Germinal center (tissue), 1 donor: ENCODE measurements at places on chromosomes 7 and 10.

- DNase-seq: no peak
These were observed 151.8 kb upstream of the TPK1 start for GRCh38 chr7:144987686-144988085.

DNA sequence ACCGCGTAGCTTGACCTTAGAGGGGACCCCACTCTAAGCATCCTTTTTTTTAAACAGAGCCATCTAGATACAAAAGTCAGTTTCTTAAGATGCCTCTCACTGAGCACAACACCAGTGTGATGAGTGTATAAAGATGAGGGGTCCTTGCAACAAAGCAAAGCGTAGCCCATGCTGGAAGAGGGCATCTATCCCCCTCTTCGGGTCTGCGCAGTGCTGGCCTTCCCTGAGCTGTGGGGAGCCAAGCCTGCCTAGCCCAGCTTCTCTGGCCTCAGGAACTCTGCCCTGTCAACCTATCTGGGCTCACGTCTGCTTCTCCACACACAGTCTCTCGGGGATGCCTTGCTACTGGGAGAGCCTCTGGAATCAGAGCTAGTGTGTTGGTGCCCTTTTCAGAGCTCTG, 114.0 kb downstream of the NT5C2 start:
- no peak for DNase-seq

GRCh38 chr10:100710151-100710871, 35.1 kb upstream of the PAX2 start:
- DNase-seq: no peak

GRCh38 chr10:110680273-110681020, 36.3 kb downstream of the RBM20 start:
- DNase-seq: no peak

GRCh38 chr7:134186801-134187200, 59.7 kb downstream of the LRGUK start:
- DNase-seq: no peak

DNA sequence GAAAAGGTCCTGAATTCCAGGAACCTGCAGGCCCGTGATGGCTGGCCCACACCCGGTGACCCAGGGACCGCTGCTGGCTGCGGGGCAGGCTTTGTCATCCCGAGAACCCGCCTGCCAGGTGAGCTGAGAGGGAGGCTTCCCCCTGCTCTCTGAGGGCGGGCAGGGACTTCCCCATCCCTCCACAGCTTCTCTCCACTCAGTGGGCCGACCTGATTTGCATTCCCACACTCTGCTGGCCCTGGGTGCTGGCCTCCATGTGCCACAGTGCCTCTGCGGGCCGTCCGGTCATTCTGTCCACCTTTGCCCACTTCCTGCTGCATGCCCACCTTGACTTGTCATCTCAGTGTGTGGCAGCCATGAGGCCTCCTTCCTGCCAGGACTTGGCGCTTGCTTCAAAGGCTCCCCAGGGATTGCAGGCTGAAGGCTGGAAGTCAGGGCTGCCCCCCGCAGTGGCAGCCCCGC, 35.3 kb downstream of the PALD1 start:
- peak; percentile 85 for DNase-seq

DNA sequence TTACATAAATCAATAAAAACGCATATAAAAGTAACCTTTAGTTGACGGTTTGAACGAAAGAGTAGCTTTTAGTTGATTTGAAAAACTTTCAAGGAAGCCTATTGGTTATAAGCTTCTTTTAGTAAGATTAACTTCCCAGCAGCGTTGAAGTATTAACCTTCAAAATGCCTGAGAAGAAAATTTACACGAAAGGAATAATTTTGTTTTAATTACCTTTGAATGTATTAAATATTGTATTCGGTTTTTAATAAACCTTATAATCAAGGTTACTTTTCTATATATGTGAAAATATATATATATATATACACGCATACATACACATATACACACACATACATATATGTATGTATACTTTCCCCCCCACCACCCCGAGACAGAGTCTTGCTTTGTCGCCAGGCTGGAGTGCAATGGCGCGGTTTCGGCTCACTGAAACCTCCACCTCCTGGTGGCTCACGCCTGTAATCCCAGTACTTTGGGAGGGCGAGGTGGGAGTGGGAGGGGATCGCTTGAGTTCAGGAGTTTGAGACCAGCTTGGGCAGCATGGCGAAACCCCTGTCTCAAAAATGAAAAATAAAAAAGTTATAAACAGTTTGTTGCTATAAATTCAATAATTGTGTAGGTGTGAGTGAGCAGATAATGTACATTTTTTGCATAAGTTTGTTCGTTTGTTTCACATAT, 57.6 kb upstream of the EZH2 start:
- peak; percentile 41 for DNase-seq

DNA sequence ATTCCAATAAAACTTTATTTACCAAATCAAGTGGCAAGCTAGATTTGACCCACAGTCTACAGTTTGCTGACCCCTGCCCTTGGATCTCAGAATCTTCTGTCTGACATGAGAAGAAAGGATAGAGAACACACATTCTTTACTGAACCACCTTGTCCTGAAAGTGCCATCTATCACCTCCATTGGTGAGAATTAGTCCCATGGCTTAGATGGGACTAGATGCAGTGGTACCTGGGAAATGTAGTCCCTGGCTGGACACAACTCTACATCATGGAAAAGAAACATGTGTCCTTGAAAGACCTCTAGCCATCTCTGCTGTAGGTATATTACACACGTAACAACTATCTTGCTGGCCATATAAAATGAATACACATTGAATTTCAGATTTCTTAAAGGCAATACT, 336.2 kb downstream of the LHFPL3 start:
- DNase-seq: no peak

- peak; percentile 64 for DNase-seq
These were observed 25.0 kb downstream of the RGS10 start for GRCh38 chr10:119517235-119518141.
